ENCODE measurements at places on chromosomes 6 and 20.

DNA sequence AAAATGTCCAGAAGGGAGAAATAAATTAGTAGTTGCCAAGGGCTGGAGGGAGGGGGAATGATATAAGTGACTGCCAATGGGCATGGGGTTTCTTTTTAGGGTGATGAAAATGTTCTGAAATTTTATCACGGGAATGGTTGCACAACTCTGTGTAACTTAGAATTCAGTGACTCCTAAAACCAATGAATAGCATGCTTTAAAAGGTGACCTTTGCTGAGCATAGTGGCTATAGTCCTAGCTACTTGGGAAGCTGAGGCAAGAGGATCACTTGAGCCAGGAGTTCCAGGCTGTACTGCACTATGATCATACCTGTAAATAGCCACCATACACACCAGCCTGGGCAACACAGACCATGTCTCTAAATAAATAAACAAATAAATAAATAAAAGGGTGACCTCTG lies 109.0 kb downstream of the ATG5 start:
- DNase-seq = no peak

- no peak for DNase-seq
Measured at GRCh38 chr20:36501367-36502006, 39.8 kb upstream of the MYL9 start.

DNA sequence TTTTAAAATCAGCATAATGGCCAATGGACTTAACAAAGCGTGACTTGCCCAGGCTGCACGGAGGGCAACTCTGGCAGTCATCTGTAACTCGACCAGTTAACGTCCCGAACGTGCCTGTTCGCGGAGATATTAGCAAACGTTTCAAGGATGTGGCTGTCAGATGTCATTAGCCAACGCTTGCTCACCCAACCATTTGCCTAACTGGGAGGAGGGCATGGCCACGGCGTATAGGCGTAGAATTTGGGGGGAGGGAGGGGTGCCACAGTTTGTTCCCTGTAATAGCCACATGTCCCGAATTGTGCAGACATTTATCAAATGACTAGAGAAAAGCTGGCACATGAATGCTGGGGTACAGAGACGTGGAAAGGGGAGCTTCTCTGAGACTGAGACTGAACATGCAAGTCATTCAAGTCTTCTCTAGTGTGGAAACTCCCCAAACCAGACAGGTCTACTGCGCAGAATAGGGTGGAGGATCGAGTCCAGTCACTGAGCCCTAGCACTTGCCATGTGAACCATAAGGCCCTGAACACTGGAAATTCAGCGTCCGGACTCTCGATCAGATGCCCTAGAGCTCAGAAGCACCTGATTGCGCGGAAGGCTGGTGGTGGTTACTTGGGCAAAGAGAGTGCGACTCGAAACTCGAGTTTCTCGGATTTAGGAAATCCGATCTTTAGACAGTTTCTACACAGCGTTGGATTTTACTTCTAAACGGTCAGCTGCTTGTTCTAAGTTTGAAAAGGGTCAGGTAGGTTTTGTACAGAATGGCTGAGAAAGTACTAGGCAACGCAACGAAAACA lies 32.6 kb downstream of the TFAP2B start:
- no peak for DNase-seq

- DNase-seq = no peak
Measured at GRCh38 chr6:41174610-41175009, 11.7 kb upstream of the TREM2 start.

- no peak for DNase-seq
Measured at GRCh38 chr6:29941471-29941870, 861 bp upstream of the HLA-A start.

DNA sequence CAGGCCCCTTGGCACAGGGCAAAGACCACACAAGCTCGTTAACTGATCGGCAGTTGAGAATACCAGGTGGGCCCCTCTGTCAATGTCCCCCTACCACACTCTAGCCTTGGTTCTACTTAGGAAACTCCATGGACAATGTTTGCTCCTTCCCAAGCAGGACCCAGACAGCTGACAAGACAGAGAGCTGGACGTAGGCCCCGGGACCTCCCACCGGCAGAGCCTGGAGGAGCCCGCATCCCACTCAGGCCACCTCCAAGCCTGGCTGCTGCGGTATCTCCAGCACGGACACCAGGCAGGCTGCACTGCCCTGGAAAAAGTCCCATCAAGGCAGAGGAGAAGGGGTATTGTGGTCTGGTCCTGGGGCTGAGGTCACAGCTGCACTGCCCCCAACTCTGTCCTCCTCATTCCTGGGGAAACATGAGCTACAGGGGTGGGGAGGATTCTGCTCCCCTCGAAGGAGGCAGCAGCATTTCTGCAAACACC lies 6.2 kb upstream of the GRM4 start:
- no peak for DNase-seq

GRCh38 chr6:119076576-119077390 lies 1.7 kb downstream of the FAM184A start:
- no peak for DNase-seq

DNA sequence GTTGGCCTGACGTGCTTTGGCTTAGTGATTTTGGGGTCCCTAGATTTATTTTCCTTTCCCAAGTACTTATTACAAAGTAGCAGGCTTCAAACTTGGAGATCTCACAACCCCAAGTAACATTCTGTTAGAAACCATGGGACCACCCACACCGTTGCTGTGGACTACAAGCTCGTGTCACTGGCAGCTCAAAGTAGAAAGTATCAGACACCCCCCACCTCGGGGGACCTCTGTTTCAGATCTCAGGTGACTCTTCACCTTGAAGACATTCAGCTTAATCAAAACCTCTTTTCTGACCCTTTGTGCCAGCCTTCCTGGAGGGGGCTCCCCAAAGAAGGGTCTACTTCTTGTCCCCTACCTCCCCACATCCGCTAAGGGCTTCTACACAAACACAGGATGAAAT lies 15.7 kb upstream of the MYT1 start:
- DNase-seq = no peak

GRCh38 chr6:168676552-168677322 lies 235.8 kb downstream of the SMOC2 start:
- DNase-seq = no peak

DNA sequence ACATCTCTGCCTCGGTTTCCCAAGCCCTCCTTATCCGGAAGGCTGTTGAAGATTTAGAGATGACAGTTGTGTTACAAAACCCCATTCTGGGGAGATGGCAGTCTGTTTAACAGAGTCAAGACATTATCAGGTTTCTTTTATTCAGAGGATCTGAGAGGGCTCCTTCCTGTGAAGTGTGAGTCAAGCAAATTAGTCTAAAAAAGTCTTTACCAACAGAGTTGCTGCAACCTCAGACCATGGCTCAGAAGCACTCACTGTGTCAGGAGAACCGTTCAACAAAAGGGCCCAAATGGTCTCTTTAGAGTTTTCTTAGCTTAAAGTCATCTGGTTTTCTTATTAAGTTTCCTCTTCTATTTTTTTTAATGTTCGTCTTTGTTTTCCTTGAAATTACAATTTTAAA lies 717.8 kb downstream of the EPM2A start:
- DNase-seq = no peak

DNA sequence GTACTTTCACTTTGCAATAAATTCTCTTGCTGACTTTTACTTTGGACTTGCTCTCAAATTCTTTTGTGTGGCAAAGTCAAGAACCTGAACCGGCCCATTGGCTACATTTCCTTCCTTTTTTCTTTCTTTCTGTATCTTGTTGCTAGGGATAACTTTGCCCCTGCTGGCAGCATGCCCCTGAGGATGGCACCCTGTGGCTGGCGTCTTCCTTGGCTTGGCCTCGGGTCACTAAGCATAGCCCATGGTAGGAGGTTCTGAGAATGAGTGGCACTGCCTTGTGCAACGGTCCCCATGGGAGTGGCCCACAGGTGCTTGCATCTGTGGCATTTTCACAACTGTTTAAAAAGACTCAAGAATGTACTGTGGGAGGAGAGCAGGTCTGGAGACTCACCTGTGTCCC lies 14.0 kb upstream of the HLA-F start:
- DNase-seq = no peak

DNA sequence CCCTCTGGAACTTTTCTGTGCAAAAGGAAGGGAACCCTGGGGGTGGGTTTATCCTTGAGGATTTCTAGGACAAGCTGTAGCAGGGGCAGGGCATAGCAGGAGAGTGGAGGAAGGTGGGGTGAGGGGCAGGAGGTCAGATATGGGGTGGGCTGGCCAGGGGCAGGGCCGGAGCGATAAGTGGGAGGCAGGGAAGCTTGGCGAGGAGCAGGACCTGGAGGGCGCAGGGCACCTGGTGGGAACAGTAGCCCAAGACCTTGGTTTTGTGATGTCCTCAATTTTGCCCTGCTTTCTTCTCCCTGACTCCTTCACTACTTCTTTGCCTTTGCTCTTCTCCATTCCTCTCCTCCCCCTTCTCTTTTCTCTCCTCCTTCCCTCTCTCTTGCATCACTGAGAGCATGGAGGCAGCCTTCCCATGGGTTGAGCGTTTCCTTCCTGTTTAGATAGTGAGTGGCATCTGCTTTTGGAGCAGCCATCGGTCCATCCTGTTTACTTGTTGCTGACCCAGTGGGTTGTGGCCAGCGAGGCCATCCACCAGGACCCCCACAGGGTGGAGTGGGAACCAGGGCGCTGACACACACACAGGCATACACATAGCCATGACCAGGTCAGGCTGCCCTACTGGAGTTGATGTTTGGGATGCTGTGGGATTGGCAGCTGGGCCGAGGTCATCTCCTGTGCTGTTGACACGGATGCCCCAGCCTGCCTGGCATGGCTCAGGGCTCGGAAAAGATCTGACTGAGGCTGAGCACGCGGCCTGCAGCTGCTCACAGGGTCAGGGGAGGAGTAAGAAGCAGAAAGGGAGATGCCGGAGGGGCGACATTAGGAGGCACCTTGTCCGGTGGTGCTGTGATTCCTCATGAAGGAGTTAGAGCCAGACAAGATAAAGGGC lies 121.0 kb upstream of the RNF24 start:
- DNase-seq = no peak

DNA sequence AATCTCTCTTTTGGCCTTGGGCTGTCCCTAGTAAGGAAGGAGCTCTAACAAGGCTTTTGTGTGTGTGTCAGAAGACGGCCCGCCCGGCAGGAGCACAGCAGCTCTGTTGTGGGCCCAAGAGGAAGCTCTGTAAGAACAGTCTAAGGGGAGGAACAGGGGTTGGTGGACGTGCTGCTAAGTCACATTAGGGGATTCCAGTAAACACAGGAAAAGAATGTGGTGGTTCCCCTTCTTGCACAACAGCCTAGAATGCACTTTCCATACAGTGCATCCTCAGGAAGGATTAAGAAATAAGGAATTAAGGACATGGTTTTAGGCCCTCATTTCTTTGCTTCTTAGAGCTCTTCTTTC lies 114.5 kb downstream of the RNF144B start:
- DNase-seq = no peak

DNA sequence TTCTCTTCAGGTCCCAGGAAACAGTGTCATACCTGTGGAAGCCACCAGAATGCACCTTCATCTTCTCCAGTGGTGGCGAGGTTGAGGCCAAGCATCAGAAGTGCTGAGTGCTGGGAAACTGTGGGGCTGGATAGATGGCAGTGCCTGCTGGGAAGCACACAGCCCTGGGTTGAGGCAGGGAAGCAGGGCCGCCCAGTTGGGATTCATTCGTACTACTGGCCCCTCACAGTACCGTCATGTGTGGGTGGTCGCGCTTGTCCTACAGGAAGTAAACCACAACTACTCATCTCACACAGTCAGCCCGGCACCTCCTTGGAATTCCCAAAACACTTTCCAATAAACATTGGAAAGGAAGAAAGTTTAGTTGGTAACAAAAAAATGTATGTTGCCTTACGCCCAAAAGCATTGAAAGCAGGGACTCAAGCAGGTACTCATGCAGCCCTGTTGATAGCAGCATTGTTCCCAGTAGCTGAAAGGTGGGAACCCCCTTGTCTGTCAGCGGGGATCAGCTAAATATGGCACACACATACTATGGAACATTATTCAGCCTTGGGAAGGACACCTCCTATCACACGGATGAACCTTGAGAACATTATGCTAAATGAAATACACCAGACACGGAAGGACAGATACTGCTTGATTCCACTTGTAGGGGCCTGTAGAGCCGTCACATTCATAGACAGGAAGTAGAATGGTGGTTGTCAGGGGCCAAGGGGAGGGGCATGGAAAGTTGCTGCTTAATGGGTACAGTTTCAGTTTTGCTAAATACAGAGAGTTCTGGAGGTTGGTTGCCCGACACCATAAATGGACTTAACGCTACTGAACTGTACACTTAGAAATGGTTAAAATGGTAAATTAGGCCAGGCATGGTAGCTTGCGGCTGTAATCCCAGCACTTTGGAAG lies 162.7 kb downstream of the MTHFD1L start:
- DNase-seq = no peak

DNA sequence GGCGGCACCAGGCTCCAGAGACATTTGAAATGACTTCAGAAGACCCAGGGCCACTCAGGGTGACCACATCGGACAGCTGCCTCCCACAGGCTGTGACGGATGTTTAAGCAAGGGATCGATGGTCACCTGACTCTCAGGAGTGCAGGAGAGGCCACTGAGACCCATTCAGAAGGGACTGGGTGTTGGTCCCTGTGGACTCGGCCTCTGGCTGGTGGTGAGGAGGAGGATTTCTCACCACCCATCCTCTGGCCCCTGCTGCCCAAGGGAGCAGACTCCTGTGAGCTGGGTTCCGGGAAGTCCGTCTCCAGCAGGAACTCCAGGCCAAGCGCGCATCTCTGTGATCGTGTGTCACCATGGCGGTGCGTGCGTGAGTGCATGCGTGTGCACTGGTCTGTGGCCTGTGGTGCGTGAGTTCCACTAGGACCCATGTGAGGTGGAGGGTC lies 25.5 kb downstream of the NPEPL1 start:
- DNase-seq = no peak

- DNase-seq = no peak
Measured at GRCh38 chr20:472889-473292, 10.6 kb upstream of the TBC1D20 start.

DNA sequence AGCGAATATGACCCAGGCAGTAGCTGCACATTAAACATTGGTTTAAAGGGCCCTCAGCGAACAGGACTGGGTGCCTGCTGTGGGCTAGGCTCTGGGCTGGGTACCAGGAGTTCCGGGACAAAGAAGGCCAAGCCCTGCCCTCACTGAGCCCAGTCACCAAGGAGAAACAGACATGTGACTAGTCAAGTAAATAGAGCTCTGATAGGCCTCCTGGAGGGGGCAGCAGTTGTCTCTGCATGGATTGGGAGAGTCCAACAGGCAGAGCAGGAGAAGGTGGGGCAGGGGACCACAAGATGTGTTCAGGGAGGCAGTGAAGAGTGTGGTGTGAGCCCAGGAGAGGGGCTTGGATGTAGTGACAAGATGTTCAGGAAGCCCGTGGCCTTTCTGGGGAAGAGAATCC lies 3.1 kb downstream of the HM13 start:
- DNase-seq = no peak

- DNase-seq = no peak
Measured at GRCh38 chr20:18805881-18806280, 7.7 kb upstream of the SCP2D1 start.

GRCh38 chr6:168414336-168415097 lies 26.5 kb upstream of the SMOC2 start:
- no peak for DNase-seq
